Astrocyte of the cerebellum (primary cell): ENCODE measurements at places on chromosomes 2 and 18.
A peak's percentile ranks its signal among the peaks of the same experiment; 100 is the strongest.

GRCh38 chr2:208479342-208479741, 72.8 kb downstream of the PTH2R start:
- no peak for DNase-seq

DNA sequence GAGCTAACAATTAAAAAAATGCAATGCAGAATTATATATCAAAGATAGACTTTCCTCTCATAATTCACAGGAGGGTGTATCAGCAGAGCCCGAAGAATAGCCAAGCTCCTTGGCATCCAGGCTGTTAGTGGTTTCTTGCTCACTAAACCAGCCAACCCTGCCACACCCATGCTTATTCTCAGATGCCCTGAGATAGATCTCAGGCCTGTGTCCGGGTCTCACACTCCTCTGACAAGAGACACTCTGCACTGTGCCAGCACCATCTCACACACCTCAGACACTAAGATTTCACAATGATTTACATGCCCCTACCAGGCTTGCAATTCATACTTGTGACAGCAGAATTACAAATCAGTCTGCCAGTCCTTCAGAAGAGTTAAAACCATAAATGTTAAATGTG, 64.5 kb downstream of the OSBPL1A start:
- DNase-seq: no peak

GRCh38 chr18:32472841-32473240, 2.2 kb upstream of the GAREM1 start:
- DNase-seq: no peak

GRCh38 chr2:175372704-175373701, 191.5 kb upstream of the ATP5MC3 start:
- peak; percentile 4 for DNase-seq

DNA sequence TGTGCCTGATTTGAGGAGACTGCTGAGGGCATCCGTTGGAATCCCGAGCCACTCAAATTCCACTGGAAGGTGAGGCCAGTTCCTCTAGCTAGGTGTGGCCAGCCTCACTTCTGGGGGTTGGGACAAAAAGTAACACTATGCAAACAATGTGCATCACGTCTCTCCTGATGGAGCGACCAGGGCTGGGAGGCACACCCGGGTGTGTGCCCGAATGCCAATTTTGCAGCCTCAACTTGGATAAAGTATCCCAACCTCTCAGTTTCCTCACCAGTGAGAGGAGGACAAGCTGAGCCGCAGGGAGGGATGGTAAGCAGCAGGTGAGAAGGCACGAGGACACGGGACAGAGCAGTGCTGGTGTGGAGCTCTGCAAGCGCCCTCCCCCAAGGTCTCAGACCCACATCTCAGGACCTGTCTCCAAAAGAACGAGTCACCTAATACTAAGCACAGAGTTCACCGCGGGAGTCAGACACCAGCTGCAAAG, 218.3 kb downstream of the HAUS1 start:
- no peak for DNase-seq

DNA sequence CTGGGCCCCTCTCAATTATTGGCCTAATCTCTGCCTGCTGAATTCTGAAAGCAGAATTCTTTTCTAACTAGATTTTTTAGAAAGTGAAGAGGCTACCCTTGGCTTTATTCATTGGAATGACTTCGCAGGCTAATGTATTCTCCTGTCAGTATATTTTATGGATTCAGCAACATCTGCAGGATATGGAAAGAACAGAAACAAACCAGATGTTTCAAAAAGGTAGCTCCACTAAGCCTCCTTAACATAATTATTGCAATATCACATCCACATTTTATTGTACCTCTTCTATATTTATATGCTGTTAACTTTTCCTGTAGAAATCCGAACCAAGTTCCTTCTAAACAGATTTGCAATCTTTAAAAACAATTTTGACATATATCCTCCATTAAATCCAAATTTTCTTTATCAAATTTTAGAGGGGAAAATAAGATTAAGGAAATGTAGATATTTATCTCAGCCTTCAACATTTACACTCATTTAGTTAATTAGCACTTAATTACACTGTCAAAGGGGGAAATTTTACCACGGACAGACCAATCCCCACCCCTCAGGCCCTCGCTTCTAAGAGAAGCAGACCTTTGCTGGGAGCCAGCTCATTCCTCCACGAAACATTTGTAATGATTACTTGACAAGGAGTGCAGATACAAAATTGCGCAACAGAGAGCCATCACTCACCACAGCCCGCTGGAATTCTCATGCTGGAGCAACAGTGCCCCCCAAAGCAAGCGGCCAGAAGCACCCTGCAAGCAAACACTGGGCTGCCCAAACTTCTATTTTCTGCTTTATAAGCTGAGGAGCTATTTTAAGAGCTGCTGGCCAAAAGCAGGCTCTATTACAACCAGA, 253.4 kb downstream of the ETAA1 start:
- DNase-seq: peak; percentile 88

DNA sequence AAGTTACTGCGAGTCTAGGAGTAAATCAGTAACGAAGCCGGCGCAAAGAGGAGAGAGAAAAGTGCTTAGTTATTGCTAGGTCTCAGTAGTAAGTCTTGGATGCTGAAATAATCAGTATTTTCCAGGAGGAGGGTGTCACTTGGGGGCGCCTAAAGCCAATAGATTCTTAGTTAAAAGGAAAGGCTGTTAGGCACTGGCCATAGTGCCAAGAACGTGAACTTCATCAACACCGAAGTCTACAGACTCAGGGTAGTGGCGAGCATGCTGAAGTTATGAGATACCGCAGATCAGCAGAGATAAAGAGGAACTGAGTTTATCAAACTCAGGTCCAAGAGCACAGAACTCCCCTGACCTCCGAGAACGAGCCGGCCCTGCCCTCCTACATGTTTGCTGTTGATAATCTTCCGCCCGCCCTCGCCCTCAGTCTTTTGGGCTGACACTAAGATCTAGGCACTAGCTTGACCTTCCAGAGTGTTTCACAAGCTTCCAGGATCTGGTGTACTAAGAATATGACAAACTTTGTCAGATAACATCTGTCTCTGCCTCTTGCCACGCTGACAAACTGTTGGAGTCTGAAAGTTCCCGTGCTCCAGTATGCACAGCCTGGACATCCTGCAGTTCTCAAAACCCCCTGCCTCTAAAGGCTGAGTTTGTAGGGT, 49.2 kb downstream of the CYB5A start:
- DNase-seq: no peak

DNA sequence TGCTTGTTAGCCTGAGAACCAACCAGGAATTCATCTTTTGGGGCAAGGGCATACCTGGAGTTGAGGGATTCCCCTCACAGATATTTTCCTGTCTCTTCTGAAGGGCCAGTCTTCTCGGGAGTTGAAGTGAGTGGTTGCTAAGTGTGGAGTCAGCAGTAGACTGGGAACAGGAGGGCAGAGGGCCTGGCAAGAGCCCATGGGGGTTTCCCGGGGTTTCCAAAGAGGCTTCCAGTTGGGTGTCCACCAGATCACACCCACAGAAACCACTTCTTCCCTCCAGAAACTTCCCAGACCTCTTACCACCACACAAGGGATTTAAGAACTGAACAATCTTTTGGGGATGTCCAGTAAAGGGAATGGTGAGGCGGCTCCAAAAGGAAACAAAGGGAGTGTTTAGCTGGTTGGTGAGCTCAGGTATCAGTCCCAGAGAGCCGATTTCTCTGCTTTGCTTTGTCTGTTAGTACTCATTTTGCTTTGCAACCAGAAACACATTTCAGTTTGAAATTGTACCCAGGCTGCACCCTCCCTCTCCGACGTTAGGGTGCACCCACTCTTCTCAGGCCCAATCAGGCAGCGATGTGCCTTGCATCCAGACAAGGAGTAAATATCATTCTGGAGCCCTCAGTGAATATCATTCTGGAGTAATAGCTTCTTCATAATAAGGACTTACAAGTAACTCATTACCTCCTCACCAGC, 47.5 kb upstream of the SPATS2L start:
- DNase-seq: no peak

DNA sequence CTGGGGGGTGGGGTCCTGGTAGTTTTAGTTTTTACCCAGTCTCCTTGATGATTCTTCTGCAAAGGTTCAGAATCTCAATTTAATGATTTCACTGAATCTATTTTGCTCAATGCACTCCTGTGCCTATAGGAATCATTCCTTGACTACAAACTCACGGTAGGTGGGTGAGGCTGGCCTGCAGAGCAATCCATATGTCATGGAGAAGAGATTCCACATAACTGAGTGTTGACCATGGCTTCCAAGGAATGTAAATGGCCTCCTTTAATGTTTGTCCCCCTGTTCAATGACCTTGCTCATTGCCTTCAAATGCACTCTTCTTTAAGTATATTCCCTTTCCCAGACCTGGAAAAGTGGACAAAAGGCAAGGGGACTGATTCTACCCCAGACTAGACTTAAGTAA, 12.5 kb downstream of the FAP start:
- DNase-seq: no peak

DNA sequence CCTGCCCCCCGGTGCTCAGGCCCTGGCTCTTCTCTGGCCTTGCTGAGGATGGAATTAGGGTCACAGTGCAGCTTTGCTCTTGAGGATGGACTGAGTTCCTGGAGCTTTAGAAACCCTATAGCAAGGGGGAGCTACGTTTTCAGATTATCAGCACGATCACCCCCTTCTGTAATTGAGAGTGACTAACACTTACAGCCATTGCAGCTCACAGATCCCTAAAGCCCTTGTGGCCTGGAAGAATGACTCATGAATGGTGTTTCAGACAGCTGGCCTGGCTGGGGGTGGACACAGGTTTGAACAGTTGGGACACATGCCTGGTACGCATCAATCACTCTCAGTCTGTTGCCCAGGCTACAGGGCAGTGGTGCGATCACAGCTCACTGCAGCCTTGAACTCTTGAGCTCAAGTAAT, 79.7 kb upstream of the IGFBP5 start:
- DNase-seq: peak; percentile 83
